ENCODE measurements at places on chromosomes 7 and 10. TPM values are rescaled to one million over a fixed set of nuclear protein-coding genes. Genes with fewer than 3 reads are reported as not detected.

Gene PDE1C
- total RNA-seq, result 0.67 TPM

GRCh38 chr10:132400547-132401151, 3.6 kb downstream of the PWWP2B start:
- no peak for DNase-seq

- peak; percentile 83 for DNase-seq
Measured at GRCh38 chr7:130381468-130382312, 1.4 kb downstream of the CPA1 start.

DNA sequence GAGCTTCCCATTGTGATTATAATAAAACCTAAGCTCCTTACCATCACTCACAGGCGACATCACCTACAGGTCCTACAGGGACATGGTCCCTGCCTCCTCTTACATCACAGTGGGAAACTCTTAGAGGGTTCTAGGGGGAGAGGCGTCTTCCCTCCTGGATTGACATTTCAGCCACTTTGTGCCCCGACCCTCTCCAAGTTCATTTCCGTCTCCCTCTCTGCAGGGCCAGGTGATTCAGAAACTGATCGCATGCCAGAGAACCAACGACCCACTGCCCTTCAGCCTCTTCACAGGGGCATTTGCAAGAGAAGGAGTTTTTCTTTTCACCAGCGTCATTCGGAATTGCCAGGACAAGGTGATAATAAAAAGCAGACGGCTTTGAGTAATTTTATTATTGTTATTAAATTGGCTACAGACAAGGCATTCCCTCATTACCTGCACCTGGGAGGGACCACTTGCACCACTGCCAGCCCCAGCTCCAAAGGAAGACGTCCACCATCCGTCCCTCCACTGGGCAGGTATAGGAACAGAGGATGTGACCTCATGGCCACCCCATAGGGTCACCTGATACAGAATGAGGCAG, 85.8 kb upstream of the CUX1 start:
- no peak for DNase-seq

DNA sequence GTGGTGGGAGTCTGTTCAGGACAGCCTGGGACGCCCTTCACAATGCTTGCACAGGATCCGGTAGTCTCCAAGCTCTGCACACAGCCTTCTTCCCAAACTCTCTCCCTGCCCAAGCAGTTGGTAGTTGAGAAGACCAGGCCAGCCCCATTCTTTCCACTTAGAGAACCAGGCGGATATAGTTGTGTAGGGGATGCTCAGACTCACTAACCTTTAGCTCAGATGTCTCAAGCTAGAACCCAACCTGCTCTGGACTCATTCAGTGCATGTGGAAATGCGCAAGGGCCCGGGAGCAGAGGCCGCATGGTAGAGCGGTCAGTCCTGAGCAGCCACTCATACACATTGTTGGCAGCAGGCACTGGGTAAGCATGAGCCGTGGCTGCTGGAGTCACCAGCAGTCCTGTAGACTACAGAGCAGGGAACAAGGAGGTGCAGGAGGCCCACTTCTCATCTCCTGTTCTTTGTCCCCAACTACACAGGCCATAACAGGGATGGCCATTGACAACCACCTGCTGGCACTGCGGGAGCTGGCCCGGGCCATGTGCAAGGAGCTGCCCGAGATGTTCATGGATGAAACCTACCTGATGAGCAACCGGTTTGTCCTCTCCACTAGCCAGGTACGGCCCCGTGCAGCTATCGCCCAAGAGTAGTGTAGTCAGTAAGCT, 17.2 kb upstream of the C10orf53 start:
- DNase-seq, result no peak
